Right renal cortex interstitium (tissue), 3 donors: ENCODE measurements at places on chromosomes 13 and 19. TPM values are rescaled to one million over a fixed set of nuclear protein-coding genes. Genes with fewer than 3 reads are reported as not detected.

Gene DACH1
- polyA plus RNA-seq, result 109 TPM

Gene PGLYRP1
- polyA plus RNA-seq, result 0.29 TPM

Gene TMEM272
- 0.42 TPM for polyA plus RNA-seq

Gene CKAP2
- polyA plus RNA-seq, result 63.9 TPM

Gene KLK15
- not detected for polyA plus RNA-seq

- DNase-seq, result no peak
These were observed at the start of gene STK24 for GRCh38 chr13:98576963-98577835. TSS of gene STK24 (minus strand) at chr13:98577107. CDS start at chr13:98576786, 321 bp downstream.

DNA sequence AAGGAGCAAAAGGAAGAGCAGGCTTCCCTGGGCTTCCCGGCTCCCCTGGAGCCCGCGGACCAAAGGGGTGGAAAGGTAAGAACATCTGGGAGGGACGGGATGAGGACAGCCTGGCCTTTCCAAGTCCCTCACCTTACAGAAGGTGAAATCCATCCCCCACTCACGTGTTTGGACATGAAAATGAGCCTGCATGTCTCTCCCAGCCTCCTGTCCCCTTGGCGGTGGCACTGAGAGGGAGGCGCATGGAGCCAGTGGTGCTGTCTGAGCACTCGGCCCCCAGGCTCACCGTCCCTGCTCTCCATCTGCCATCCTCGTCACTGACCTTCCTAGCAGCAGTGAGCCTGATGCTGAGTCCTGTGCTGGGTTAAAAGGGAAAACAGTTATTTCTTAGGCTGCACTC is 104.2 kb downstream of the RAB20 start:
- no peak for DNase-seq

DNA sequence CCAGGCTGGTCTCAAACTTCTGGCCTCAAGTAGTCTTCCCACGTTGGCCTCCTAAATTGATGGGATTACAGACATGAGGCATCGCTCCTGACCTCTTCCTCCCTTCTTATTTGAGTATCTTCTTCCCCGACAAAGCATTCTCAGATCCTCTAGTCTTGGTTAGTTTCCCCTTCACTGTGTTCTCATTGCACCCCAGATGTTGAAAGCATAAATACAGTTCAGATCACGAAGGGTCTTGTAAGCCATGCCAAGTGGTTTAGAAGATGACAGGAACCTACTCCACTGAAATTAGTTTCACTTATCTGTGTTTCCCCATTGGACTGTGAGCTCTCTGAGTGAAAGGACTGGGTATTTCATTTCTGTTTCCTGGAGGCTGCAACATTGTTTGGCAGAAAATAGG is 100.7 kb downstream of the DGKH start:
- no peak for DNase-seq

DNA sequence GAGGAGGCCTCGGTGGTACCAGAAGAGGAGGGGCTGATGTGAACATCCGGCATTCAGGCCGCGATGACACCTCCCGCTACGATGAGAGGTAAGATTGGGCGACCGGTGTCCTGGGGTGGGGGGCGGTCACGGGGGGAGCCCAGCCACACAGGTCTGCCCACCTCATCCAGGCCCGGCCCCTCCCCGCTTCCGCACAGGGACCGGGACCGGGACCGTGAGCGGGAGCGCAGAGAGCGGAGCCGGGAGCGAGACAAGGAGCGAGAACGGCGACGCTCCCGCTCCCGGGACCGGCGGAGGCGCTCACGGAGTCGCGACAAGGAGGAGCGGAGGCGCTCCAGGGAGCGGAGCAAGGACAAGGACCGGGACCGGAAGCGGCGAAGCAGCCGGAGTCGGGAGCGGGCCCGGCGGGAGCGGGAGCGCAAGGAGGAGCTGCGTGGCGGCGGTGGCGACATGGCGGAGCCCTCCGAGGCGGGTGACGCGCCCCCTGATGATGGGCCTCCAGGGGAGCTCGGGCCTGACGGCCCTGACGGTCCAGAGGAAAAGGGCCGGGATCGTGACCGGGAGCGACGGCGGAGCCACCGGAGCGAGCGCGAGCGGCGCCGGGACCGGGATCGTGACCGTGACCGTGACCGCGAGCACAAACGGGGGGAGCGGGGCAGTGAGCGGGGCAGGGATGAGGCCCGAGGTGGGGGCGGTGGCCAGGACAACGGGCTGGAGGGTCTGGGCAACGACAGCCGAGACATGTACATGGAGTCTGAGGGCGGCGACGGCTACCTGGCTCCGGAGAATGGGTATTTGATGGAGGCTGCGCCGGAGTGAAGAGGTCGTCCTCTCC is 6.3 kb upstream of the LIN7B start:
- DNase-seq, result no peak

DNA sequence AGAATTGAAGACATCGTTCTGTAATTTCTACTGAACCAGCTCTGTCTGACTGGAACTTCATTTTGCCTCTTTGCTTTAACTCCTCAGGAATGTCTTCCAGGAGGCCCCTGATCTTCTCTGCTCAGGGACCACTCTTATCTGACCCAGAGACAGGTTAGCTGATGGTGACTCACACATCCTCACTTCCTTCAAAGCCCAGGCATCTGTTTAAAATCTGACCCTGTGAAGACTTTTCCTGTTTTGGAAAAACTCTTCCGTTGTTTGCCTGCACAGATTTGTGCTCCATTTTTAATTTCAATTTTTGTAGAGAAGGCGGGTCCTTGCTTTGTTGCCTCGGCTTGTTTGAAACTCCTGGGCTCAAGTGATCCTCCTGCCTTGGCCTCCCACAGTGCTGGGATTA is 1.6 kb downstream of the ARL11 start:
- DNase-seq, result no peak

DNA sequence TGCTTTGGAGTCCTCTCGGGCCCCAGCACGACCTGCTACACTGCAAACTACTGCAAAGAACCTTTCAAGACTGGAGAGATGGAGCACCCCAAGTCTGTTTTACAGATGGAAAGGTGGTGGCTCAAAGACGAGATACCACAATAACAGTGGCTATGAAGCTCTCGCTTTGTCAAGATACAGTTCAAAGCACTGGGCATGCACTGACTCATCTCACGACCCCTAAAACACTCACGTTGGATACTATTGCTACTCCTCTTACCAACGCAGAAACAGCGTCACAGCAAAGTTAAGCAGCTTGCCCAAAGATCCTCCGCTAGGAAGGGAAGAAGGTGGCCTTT is 24.0 kb upstream of the LAIR1 start:
- DNase-seq, result no peak

- DNase-seq, result no peak
These were observed 1.7 kb downstream of the TBXA2R start for GRCh38 chr19:3604987-3605343.

GRCh38 chr19:18304458-18305310 is 18.2 kb downstream of the LSM4 start:
- DNase-seq, result no peak

DNA sequence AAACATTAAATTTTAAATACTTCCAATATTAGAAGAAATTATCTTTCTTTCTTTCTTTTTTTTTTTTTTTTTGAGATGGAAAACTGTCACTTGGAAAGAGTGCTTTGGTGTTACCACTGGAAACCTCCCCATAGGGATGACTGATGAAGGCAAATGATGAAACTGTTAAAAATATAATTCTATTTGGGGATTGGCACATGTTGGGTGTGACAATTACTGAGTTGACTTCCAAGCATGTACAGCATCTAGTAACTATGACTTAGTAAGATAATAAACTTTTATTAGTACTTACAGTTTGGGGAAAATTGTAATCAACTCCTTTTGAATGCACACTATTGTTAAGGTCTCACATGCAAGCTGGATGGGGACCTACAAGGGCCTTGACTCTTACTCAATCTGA is 592.5 kb downstream of the KCTD12 start:
- no peak for DNase-seq
